ENCODE measurements at places on chromosomes 6 and 20.

- no peak for DNase-seq
These were observed 186.1 kb downstream of the UNC5CL start for GRCh38 chr6:40852779-40853373.

- no peak for DNase-seq
These were observed 51.3 kb downstream of the ATRN start for GRCh38 chr20:3521852-3522740.

DNA sequence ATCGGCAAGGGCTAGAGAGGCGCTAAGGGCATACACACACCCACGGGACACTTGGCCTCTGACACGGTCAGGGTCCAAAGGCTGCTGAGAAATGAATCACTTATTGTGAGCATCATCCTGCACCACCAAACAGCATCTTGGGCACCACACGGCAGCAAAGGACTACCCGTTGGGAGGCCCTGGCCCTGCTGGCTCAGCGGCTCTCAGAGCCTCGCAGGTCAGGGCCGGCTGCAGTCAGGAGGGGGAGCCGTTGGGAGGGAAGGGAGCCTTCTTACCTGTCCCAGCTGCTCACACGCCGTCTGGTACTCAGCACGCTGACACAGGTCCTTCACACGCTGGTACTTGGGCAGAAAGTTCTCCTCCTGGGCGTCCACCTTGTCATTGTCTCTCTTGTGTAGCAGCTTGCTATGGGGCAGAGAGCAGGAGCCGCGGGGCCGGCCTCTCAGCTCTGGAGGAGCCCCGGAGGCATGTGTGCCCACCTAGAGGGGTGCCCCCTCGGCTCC lies 109.0 kb downstream of the SULF2 start:
- DNase-seq, result no peak

DNA sequence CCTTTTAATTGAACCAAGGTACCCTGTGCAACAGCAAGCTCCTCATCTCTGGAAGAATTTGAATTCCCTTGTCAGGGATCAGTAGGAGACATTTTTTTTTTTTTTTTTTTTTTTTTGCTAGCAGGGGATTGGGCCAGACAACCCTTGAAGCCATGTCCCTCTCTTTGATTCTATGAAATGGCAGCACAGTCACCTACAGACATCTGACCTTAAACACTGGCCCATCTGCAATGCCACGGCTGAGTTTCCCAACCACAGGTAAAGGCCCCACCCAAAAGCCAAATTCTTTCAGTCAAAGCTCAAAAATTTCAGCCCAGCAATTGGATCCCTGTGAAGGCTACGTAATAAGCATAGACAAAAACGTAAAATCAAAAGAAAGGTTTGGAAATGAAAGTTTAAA lies 94.2 kb downstream of the FYN start:
- DNase-seq, result no peak

- DNase-seq, result no peak
These were observed 37.9 kb upstream of the HDDC2 start for GRCh38 chr6:125339653-125340052.

- DNase-seq, result no peak
These were observed 69.0 kb downstream of the AFG1L start for GRCh38 chr6:108363889-108364313.

- DNase-seq, result no peak
These were observed 150.7 kb upstream of the SGK1 start for GRCh38 chr6:134468633-134469032.

- no peak for DNase-seq
These were observed 58.8 kb upstream of the FUCA2 start for GRCh38 chr6:143570147-143570853.

- no peak for DNase-seq
These were observed 11.2 kb downstream of the NT5DC1 start for GRCh38 chr6:116111552-116112528.

DNA sequence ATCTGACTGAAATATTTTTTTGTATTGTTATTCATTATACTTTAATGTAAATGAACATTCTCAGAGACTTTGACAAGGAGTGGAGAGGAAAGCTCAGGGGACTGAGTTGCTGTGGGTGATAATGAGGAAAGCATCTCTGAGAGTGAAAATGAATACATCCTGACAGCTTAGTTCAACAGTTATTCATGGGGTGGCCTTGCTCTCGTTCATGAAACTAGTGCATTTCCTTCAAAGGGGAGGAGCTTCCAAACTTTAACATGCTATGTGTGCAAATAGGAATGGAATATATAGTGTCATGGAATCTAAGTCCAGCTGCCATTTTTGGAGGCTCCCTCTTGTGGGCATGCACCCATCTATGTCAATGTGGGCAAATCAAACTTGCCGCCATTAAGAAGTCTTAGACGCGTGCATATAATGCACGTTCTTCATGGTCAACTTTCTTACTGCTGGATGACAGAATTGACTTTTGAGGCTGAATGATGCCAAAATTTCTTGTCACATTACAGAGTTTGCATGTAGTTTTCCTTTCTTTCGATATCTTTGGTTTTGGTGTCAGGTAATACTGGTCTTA lies 124.3 kb upstream of the TMEM170B start:
- DNase-seq, result no peak

- no peak for DNase-seq
These were observed 20.7 kb downstream of the FOXO3 start for GRCh38 chr6:108581237-108581931.

DNA sequence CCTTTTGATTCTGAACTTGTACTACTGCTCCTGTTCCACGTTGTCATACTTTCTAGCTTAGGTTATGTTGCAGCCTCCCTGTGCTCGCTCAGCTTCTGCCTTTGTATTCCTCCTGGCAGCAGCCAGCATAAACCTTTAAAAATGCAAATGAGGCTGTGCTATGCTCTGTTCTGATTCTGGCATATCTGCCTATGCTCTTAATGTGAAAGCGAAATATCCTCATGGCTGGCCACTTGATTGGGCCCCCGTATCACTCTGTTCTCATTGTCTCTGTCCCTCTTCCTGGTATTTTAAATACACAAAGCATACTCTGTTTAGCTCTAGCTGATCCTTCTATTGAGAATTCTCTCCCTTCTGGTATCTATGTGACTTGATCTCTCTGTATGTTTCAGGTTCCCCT lies 139.0 kb downstream of the JARID2 start:
- DNase-seq, result no peak

DNA sequence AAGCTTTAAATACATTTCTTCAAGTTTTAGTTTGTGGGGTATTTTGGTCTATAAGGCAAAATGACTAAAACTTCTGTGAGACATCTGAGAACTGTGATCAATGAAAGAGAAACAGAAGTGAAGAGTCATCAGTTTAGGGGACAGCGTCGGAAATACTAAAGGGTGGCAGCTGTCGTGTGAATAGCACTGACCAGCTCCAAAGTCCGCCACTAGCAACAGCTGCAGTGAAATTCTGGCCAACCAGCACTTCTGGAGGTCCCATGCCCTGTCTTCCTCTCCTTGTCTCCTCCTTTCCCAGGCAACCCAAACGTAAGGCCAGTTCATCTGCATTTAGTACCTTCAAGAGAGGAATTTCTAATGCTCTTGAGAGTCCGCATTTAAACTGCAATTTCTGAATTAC lies 87.5 kb downstream of the DACT2 start:
- no peak for DNase-seq

DNA sequence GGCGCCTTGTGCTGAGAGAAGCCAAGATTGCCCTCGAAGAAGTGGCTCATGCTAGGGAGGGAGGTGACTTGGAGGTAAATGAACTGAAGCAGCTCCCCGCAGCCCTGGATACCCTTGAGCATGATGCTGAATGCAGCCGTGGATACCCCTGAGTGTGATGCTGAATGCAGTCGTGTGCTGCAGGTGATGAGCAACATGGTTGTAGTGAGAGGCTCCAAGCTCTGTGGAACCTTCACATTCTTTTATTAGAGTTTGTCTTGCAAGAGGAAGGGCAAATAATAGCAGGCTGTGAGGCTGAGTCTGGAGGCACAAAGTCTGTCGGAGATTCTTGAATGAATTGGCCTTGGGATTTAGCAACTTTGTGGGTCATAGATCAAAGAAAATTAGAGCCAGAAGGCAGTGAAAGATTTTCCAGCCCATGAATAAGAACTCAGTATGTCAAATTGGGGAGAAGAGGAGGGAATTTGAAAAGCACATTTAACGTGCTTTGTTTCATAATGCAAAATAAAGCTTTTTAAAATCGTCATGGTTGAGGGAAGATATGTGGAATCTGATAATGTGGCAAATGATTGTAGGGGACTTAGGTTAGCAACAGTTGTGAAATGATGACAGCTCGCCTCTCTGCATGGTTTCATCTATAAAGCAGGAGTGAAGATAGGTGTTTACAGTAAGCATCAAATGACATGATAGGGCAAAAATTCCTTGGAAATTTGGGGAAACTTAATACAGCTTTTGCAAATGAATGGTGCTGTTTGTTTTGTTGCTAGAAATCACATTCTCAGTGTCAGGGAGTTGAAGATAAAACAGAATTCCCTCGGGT lies 120.1 kb upstream of the TIAM2 start:
- DNase-seq, result no peak

DNA sequence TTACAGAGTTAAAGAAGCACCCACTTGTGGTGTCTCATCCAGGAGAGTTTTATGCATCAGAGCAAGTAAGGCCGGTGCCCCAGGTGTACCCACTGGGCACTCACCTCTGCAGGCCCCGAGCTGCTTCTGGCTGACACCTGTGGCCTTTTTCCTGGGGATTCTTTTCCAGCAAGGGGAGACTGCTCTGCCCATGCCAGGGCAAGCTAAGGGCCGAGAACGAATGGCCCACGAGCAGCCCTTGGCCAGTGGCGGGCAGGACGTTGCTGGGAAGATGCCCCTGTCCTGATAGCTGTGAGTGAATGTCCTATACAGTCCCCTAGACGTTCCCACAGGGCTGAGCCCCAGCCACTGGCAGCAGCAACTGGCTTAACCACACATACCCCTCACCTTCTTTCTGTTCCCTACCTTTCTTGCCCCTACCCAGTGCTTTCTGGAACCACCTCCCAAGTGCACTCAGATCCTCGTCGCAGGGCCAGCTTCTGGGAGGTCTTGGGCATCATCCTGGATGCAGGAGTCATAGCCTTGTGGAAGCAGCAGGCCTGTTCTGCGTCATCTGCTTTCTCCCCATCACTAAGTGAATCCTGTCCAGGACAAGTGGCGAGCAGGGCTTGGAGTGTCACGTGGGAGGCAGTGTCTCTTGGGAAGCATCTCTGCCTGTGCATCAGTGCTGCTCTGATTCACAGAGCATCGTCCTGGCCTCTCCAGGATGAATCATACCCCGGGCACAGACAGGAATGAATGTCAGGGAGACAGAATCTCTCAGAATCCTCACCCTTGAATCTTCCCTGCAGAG lies 32.5 kb downstream of the SYNDIG1 start:
- DNase-seq, result no peak

GRCh38 chr6:121134922-121135321 lies 199.4 kb downstream of the TBC1D32 start:
- DNase-seq, result no peak

DNA sequence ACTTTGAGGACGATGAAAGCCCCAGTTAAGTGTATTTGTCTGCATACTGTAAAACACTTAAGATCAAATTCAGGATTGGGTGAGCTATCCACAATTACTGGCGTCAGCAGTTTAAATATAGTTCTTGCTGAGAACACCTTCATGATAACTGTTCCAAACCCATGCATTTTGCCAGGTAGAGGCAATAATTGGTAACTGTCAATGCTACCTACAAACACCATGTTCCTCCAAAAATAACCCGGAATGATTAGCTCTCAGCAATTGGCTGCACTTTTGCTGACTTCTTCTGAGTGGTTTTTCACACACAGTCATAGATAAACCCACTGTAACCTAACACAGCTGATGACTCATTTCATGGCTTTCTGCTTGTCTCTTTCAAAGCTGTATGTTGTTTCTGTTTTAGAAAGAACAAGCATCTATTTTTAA lies 1358.6 kb upstream of the GJE1 start:
- no peak for DNase-seq

GRCh38 chr20:54139188-54139587 lies 34.6 kb downstream of the CYP24A1 start:
- no peak for DNase-seq

- DNase-seq, result no peak
These were observed 12.7 kb downstream of the L3MBTL1 start for GRCh38 chr20:43520074-43520630.

GRCh38 chr20:63496596-63497120 lies 2.2 kb downstream of the EEF1A2 start:
- no peak for DNase-seq

DNA sequence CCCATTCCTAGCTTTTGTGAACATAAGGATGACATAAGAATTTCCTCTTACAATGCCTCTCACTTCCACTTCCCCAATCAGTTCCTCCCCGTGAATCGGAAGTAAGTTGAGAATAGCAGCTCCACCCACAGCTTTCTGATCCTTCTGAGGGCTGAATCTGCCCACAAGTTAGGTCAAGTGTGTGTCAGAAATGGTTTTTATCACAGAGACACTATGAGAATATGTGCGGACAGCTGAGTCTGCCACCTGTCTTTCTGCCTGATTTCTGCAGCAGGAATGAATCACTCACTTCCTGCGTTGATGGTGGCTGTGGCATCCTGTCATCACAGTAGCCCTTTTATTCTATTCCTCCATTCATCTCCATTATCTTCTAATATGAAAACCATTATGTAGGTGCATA lies 70.2 kb downstream of the RIN2 start:
- no peak for DNase-seq

DNA sequence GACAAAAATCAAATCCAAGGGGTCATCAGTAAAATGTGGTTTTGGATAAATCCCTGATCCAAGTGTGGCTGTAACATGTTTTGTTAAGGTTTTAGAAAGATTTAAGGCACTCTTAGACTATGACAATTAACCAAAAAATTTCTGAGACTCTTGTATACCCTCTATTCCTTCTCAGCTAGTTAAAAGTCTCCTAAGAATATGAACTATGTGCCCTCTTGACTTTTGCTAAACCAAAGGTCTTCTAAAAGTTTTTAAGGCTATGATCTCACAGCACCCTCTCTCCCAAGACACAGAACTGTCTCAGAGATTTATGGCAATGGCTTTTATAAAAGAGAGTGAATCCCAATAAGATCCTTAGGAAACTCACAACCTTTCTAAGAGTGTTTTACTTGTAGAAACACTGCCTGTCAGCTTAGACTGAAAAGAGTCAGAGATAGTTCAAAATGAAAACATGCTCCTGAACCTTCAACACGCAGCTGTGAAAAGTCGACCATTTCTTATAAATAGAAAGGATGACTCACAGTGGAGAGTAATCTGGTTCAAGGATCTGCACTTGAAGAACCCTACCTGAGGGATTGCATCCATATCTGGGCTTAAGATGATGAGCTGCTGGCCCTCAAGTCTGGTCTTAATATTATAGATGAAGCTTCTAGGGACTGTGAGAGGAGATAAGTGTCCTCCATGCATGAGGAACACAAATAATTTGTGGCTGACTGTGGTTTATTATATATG lies 388.4 kb upstream of the GJE1 start:
- no peak for DNase-seq

DNA sequence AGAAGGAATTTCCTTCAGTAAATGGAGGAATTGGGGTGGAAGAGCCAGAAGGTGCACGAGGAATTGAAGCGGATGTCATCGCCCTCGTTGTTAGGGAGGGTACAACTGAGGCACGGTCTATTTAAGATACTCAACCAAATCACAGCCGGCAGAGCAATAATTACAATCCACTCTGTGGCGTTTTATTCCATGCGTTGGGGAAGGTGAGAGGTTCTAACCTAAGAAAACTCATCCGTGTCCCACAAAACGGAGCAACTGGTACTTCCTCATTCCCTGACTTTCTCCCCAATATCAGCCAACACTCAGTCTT lies 802 bp upstream of the RRBP1 start:
- no peak for DNase-seq

Data from stimulated activated CD4-positive, alpha-beta T cell treated with anti-CD3 and anti-CD28 coated beads, Interleukin-1b, Interleukin-23, amount 100 ng/mL, for 1 hour (primary cell).